ENCODE measurements at places on chromosomes 12 and 14.

DNA sequence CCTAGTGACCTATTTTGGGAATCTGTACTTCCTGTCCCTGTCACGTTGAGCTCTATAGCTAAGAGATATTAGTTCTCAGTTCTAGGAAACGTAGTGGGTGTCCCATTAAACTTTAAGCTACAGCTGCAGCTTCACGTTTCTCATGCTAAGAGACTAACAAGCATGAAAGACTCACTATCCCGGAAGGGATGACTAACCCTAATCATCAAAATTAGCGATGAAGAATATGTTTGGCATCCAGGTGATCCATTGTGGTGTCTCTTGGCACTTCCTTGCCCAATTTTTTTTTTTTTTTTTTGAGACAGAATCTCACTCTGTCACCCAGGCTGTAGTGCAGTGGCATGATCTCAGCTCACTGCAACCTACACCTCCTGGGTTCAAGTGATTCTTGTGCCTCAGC lies 11.0 kb upstream of the LALBA start:
- no peak for DNase-seq

DNA sequence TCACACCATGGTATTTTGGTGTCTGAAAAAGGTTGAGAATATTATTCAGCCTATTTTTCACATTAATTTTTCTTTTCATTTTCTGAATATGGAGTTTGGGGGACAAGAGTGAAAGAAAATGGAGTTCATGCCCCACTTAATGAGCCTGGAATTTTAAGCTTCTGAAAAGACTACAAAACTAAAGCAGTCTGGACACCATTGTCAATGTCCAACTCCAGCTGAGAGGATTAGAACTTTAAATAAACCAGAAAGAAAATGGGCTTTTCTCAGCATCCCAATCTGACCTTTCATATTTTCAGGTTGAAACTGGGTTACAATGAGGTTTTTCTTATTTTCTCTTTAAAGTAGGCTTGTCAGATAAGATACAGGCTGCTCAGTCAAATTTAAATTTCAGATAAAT lies 207.7 kb downstream of the SLC6A15 start:
- DNase-seq, result no peak

- DNase-seq, result no peak
Observed at GRCh38 chr12:131309700-131310099, 356.0 kb downstream of the ADGRD1 start.

GRCh38 chr14:100405760-100406455 lies 82.8 kb downstream of the SLC25A47 start:
- no peak for DNase-seq

- DNase-seq, result no peak
Observed at GRCh38 chr14:49989966-49990365, 97.1 kb downstream of the ARF6 start.

DNA sequence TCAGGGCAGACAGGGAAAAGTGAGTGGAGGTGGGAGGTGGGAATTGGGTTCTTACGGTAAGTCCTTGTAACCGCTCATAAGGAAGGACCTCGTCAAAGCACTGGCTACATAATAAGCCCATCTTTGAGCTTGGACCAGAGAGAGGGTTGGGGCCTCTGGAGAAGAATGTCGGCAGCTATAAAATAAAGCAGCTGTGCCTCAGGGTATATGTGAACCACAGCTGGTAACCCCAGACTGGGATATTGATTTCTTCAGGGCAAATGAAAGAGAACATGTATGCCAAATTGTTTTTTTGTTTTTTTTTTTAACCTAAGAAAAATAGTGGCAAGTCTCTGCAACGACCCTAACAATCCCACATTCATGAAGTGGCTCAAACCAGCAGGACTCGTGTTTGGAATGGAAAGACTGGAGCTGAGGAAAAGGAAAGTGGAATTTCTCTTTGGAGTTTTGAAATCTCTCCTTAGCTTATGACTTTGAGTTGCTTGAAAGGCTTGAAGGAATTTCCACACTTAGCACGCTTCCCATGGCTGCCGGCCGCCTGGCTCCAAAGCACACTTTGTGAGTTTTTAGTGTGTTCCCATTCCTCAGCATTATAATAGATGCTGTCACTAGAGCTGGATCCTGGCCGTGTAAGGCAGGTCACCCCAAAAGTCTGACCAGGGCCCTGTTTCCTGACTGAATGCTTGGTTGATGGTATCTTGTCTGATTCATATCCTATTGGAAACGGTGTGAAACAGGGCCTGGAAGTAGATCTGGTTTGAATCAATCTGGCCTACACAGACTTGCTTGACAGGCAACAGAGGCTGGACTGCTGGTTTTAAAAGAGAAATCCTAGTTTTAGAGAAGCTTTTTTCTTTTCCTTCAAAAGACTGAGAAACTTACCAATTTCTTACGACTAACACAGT lies 244.7 kb downstream of the MSRB3 start:
- DNase-seq, result no peak

DNA sequence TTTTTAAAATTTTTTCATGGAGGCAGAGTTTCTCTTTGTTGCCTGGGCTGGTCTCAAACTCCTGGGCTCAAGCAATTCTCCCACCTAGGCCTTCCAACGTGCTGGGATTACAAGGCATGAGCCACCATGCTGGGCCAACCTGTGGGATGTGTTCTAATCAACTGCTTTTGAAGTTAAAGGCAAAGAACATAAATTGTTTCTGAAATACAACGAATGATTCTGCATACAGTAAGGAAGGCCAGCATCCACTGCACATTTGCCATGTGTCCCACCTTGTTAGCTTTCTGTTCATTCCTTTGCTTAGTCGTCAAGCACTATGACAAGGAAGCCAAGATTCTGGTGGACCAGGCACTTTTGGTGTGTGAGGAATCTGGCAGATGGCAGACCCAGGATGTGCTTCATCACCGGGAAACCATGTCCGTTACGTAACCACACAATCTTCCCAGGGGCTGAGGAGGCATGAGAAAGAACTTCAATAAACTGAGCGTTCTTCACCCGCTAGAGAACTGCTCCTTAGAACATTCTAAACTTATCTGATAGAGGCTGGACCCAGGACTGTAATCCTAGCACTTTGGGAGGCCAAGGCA lies 24.5 kb downstream of the MOK start:
- peak; percentile 79 for DNase-seq

- DNase-seq, result no peak
Observed at GRCh38 chr12:119302451-119303080, 32.0 kb upstream of the CCDC60 start.

DNA sequence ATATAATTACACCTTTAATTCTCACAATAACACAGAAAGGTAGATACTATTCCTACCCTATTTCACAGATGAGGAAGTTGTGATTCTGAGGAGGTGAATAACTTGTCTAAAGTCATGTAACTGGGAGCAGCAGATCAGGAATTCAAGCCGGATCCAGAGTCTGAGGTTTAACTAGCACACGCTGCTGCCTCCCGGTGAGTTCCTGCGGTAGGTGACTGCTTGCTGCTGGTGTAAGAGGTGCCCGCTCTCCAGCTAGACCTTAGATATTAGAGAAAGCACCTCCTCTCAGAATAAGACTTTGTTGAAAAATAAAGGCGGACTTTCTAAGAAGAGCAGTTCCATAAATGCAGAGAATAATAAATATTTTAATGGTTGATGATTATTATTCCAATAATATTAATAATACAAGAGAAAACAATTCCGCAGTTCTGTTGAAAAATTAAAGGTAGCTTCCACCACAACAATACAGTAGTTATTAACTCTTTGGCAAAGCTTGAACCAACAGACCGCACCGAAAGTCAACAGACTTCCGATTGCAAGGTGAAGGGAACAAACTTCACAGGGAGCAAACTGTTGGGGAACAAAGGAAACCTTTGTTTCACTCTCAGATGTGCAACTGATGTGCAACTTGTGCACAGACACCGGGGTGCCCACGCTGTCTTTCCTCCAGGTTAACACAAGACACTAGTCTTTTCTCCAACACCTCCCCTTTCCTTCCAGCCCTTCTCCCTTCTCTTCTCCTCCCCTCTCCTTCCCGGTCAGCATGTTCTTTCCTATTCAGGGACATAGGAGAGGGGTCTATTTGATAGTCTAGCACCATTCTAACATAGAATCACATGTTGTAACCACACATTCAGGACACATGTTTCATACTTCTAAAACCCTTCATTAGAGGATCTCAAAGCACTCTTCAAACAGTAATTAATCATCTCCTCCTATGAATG lies 73.2 kb upstream of the EGLN3 start:
- no peak for DNase-seq

DNA sequence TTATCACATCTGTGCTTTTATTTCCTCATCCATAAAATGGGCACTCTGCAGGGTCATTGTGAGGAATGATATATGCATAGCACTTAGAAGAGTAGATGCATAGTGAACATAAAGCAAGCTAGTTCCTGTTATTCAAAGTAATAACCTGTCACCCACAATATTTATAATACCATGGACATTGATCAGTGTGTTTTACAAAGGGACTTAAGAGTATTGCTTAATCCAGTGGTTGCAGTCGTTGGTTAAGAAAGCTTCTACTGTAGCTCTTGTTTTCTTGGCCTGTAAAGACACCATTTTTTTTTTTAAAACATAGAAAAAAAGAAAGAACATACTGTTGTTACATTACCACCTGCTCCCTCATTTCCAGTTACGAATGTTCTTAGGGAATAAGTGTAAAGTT lies 13.1 kb downstream of the METAP2 start:
- DNase-seq, result no peak

DNA sequence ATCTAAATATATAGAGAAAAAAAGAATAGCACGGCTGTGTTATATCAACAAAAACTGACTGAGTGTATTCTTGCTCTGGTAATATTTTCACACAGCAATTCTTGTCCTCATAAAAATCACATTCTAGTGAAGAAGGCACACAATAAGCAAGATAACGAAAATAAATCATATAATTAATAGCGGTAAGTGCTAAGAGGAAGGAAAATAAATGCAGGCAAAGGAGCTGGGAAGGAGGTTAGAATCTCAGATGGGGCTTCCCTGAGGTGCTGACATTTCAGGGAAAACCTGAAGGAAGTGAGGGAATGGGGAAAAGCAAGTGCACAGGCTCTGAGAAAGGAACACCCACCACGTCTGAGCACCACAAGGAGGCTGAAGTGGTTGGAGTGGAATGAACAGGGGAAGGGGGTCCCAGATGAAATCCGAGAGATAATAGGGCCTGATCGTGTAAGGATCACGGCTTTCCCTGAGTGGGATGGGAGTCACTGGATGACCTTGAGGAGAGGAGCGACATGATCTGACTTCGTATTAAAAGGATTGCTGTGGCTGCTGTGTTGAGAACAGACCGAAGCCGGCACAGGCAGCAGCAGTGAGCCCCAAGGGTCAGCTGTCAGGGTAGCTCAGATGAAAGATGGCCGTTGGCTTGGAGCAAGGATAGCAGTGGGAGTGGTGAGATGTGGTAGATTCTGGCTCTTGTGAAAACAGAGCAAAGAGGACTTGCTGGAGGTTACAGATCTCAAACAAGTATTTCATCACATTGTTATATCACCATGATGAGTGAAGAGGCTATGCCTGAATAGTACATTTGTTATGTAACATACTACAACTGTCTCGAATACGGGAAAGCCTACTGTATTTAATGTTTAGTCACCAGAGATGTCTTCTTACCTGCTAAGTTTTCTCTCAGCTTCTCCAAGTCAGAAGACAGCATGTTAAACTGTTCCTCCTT lies 67.1 kb upstream of the VPS33A start:
- DNase-seq, result no peak

DNA sequence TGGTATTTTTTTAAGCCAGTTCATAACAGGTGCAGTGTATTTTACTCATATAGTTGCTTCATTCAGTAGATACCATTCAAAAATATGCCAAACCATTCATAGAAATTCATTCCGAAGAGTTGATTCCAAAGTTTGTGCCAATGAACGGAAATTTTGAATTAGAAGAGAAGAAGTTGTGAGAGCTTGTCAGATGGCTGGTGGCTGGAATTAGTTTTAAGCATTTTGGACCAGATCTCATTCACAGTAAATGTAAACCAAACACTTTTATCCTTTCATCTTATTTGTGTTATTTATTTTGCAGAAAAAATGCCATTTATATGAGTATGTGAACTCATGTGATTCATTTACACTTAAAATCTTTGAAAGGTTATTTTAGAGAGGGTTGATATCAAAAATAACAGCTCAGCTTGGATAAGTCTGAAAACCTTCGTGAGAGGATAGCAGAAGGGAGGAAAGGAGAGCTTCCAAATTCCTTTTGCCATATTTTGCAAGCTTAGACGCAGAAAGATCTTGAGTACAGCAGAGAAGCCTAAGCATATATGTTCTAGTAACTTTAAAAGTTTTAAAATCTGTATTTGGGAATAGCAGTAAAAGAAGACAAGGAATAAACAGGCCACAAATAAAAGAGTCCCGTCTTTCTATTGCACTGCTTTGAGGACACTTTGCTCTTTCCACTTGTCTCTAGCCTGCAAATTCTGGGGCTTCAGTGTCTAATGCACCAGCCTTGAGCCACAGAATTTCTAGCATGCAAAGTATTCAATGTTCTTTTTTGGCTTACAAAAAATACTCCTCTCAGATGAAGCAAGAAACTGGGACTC lies 253.6 kb upstream of the FLRT2 start:
- no peak for DNase-seq

GRCh38 chr14:24475261-24475660 lies 32.7 kb upstream of the SDR39U1 start:
- no peak for DNase-seq

DNA sequence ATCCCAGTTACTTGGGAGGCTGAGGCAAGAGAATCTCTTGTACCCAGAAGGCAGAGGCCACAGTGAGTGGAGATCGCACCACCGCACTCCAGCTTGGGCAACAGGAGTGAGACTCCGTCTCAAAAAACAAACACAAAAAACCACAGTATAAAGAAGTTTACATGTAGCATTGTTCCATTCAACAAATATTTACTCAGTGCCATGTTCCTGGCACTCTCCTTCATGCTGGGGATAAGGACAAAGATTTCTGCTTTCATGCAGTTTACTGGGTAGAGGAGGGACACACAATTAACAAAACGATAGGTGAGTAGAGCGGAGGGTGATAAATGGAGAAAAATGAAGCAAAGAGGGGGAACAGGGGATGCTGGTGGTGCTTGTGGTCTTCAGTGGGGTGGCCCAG lies 68.2 kb upstream of the OVCH1 start:
- DNase-seq, result no peak

DNA sequence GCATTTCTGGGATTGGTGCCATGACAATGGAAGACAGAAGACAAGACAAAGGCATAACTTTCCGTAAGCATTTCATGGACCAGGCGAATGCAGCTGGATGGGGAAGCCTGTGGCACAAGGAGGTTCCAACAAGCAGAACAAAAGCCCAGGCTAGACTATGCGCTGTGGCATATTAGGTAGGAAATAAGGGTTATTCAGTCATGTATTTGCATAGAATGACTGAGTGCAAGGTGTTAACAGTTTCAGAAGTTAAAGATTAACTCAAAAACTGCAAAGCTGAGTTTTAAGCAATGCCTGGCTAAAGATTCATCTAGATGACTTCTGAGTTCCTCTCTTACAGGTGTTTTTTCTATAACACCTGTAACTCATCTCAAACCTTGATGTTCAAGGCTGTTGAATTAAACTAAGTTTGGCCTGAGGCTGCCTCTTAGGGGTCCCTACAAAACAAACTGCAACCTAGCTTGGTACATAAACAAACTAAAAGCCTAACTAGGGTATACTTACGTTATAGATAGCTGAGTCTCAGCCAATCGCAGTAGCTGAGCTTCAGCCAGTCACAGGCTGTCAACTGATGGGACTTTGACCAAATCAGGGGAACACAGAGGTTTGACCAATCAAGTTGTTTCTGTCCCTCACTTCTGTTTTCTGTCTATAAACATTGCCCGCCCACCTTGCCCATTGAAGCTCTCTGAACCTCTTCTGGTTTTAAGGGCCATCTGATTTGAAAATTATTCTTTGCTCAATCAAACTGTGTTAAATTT lies 52.2 kb upstream of the PLBD1 start:
- no peak for DNase-seq
